ENCODE measurements at places on chromosomes 11 and 22.

GRCh38 chr11:125513705-125514265 is 17.7 kb upstream of the FEZ1 start:
- DNase-seq = no peak

DNA sequence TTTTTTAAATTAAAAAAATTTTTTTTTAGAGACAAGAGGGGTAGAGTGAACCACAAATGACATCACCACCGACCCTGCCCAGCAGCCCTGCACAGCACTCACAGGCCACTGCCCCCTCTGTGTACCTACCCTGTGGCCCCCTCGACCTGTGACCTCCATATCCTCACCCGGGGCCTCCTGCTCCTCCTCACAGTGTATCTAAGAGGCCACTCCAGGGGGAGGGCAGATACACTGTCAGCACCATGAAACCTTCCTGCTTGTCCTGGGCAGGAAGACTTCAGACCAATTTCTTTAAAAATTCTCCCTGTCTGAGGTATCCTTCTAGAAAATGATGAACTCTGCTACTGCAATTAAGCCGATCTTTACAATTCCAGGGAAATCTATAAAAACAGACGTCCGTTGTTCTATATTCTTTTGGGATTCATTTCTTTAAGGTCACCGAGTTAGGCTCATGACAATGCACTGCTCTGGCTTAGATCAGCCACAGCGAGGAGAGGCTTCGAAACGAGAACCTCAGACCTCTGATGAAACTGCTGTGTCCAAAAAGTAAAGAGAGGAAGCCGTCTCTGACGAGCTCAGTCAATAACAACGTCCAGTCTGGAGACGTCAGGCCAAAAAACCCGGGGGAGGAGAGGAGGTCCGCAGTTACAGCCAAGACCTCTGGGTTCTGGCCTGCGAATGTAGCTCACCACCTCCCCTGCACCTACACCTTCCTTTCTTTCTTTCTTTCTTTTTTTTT is 17.5 kb downstream of the NFAM1 start:
- DNase-seq = no peak

DNA sequence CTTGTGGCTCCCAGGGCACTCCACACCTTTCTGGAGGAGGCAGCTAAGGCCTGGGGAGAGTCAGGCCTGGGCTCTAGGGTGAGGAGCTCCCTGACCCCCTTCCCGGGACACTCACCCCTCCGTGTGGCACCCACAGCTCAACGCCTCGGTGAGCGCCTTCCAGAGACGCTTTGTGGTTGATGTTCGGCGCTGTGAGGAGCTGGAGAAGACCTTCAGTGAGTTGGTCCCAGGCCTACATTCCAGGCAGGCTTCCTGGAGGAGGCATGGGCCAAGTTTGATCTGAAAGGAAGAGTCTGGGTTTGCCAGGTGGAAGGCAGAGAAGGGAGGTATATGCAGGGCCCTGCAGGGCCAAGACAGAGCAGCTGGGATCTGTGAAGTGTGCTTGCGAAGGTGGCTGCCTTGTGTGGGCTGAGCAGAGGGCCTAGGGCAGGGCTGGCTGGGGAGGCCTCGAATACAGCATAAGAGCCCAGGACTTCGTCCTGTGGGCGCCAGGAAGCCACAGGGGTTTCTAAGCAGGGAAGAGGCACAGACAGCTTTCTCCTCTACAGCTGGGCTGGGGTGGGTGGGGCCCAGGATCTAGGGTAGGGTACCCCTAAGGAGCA is 2.9 kb downstream of the TCIRG1 start:
- no peak for DNase-seq

- no peak for DNase-seq
Observed at GRCh38 chr11:62732830-62733229, 4.5 kb downstream of the TTC9C start.

- no peak for DNase-seq
Observed at GRCh38 chr11:21877151-21877550, 315.7 kb upstream of the ANO5 start.

DNA sequence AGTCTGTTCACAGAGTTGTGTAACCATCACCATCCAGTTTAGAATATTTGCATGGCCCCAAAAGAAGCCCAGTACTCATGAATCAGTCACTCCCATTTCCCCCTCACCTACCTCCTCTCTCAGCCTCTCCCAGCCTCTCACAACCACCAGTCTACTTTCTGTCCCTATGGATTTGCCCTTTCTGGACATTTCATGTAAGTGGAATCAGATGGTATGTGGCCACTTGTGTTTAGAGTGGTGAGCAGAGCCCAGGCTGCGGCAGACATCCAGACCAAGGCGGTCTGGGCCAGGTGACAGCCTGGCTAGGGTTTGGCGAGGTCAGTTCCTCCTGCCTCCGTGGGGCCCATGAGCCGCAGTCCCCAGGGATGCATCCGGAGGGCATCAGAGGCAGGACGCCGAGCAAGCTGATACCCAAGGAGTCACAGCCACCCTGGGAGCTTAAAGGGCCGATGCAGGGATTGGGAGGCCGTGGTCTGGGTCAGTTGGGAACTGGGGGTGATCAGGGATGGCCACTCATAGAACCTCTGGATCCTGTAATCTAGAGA is 53.3 kb upstream of the CLDN5 start:
- no peak for DNase-seq
